ENCODE measurements at places on chromosomes 5 and 9.

DNA sequence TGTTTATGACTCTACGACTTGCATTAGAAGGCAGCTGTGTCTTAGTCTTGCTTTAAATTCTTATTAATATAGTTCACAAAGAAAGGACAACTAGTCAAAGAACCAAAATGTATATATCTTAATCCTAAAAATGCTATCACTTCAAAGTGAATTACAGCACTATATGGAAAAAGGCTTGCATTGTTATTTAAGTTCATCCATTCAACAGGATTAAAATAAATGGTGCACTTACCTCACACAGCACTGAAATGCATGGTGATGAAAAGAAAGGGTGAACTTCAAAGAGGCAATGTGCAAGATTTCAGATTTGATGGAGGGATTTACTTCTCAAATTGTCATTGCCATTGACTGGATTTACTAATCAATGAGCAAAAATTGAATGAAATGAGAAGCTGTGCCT is 344.4 kb upstream of the NUDT12 start:
- no peak for DNase-seq

DNA sequence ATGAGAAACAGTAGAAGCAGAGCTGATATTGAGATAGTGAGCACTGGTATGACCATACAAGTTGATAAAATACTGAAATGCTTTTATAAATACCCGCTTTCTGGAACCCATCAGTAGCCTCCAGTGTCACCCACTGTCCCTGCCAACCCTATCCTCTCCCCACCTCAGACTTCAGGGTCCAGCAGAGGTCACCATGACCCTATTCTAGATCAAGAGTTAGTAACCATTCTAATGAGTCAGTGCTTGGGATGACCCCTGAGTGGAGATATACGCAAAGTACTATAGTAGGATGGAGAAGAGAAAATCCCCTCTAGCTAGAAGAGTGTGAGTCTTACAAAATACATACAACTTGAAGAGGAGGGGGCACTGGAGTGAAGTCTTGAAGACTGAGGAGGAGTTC is 297.9 kb upstream of the BRINP1 start:
- DNase-seq: no peak

- no peak for DNase-seq
Measured at GRCh38 chr5:73256012-73256411, 83.0 kb downstream of the TMEM174 start.

- no peak for DNase-seq
Measured at GRCh38 chr9:90789408-90789807, 12.2 kb upstream of the SYK start.

DNA sequence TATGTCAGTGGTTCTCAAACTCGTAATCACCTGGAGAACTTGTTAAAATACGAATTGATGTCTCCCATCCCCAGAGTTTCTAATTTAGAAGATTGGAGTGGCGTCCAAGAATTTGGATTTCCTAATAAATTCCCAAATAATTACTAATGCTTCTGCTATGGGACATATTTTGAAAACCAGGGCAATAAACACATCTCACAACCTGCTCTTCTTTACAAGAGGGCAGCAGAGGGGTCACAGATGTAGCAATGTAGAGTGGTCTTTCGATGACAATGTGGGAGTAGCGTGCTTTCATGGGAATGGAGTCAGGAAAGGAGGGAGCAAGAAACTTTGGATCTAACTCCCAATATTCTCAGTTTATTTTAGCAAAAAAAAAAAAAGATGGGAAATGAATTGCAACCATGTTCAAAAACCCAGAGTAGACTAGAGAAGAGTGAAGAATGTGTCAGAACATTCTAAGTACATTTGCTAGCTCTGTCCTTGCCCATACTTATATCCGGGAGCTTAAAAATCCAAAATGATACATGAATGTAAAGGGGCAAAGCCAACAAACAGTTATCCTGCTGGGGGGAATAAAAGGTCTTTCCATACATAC is 33.8 kb upstream of the ALDH1A1 start:
- no peak for DNase-seq

- DNase-seq: no peak
Measured at GRCh38 chr5:14143841-14144585, 871 bp downstream of the TRIO start.

- no peak for DNase-seq
Measured at GRCh38 chr9:20702570-20702969, 18.5 kb downstream of the FOCAD start.

DNA sequence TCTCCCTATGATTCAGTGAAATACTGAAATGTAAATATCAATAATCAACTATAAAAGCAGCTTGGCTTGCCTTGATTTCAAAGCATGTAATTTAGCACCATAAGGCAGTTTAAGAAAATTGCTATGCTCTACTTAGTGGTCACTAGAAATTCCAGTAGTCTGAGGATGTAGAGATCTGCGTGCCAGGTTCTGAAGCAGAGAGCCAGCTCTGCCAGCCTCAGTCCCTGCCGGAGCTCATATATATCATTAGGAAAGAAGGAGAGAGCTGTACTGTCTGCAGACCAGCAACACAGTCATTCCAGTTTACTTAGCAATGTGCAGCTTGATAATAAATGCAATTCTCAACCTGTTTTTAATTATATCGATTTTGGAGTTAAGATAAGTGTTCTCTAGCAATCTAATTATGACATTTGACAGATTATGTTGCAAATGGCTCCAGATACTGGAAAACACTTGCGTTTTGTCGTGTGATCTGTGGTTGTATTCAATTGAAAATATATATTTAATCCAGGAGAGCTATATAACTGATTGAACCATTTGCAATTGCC is 540.5 kb downstream of the CTNND2 start:
- DNase-seq: no peak

GRCh38 chr5:6722015-6722414 is 8.8 kb downstream of the TENT4A start:
- DNase-seq: no peak

- DNase-seq: no peak
Measured at GRCh38 chr5:143106174-143106573, 297.3 kb downstream of the NR3C1 start.

DNA sequence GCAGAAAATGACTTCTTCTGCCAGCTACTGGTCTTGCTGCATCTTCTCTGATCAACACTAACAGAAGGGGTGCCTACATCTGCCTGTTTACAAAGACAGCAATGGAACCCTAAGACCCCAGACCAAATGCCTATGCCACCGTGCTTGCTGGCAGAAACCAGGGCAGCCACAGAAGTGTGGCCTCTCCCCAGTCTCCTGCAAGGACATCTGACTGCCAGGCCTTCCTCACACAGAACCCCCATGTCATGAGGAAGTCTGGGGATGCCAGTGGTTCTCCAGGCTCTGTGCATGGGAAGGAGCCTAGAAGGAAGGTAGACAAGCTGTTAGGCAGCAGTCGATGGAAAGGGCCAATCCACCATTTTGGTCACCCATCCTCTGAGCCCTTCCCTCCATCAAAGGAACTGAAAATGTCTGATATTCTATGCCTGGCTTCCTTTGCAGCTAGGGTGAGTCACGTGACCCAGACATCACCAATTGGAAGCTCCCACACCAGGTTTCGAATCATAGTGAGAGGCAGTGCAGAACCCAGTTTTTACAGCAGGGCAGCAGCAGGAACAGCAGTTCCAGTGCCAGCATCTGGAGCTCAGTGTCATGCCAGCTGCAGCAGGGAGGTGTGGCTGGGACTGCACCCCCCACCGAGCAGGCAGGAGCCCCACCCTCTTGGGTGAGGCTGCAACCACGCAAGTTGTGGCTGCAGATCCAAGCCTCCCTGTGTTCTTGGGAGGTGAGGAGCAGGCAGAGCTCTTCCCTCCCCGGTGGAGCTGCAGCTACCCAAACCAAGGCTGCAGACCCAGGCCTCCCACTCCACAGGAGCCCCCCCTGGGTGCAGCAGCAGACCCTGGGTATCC is 123.4 kb downstream of the OLFM1 start:
- no peak for DNase-seq

- no peak for DNase-seq
Measured at GRCh38 chr5:179143446-179143845, 83.3 kb downstream of the ZNF354C start.

DNA sequence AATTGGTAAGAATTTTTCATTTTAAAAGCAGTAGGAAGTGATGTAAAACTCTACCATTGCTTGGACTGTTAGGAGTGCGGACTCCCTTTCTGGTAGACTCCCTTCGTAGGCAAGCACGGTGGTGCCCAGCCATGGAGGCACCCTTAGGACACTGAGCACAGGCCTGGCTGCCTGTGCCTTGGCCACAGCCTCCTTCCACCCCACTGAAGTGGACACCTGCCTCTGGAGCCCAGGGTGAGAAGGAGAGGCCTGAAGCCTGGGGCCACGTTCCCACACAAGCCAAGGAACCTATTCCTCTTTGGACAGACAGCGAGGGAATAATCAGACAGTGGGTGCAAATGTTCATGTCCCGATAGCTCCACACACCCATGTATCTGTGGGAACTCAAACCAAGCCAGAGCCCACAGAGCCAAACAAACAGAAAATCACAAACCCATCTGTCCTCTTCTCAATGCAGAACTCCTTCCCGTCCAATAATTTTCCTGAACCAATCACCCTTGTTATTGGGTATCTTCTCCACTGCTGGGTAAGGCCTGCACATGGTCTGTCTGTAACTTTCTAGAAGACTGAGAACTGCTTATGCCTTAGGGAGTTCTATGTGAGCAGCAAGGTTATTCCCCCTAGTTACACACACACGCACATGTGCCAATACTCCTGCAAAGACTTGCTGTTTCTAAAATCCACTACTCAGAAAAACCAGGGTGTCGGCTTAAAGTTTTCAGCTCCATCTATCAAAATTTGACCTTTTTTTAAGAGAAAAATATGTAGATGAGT is 45.2 kb downstream of the UBE2QL1 start:
- no peak for DNase-seq

DNA sequence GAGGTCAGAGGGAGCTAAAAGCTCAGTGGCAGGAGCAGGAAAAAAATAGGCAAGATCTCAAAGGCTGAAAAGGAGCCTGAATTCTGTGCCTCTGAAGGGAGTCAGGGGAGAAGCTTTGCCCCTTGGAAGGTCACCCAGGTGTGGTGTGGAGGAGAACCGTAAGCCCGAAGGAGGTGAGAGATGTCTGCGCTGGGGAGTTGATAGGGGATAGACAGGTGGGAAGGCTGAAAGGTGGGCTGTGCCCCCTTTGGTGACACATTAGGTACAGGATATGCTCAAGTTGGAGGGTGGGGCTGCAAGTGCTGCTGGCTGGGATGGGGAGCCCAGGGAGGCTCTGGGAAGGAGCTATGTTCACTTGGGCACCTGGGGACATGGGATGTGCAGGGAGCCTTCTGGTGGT is 217.7 kb downstream of the PAX5 start:
- no peak for DNase-seq

GRCh38 chr5:93677359-93677891 is 64.0 kb downstream of the POU5F2 start:
- DNase-seq: no peak

GRCh38 chr9:114282104-114282485 is 40.8 kb upstream of the ORM1 start:
- no peak for DNase-seq

DNA sequence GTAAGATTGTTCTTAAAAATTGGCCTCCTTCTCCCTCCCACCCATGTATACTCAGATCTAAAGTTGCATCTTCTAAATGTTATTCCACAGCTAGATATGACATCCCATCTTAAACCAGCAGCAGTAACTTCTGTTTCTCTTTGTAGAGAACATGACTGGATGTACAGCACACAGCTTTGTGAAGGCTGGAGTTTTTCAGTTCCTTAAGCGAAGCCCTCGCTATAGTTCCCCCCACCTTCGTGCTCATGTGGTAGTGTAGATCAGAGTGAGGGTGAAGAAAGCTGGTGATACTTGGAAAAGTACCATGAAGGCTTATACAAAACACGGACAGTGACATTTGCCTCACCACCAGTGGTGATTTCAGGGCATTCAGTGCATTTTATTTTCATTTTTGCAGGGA is 137.5 kb downstream of the MAT2B start:
- DNase-seq: no peak

DNA sequence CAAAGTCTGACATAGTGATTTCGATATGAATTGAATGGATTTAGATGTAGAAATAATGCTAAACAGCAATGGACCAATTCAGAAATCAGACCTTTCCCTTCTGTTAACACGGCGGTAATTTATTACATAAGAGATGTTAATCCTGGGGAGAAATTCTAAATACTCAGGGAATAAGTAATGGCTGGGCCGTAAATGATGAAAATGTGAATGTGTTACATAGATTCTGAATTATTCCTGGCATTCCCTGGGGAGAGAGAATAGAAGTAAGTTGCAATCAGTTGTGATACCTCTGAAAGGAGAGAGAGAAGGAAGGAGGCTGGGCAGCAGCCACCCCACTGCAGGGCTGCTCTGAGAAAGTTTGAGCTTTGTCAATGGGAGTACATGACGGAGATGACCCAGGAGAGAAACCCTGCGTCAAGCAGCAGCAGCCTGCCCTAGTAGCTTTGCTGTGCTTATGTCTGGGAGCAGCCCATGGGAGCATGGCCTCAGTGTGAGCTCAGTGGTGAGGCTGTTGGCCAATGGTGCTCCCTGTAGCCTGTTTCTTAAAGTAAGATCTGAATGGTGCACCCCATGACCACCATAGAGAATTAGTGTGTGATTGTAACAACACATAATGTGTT is 420.1 kb downstream of the MTRR start:
- no peak for DNase-seq

DNA sequence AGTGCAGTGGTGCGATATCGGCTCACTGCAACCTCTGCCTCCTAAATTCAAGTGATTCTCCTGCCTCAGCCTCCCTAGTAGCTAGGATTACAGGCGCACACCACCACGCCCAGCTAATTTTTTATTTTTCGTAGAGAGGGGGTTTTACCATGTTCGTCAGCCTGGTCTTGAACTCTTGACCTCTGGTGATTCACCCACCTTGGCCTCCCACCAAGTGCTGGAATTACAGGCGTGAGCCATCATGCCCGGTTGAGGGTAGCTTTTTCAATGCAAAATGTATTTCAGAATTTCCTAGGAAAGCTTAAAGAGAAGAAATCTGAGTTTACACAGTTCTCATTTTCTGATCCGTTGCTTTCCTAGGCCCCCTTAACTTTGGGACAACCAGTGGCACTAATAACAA is 15.7 kb downstream of the BDP1 start:
- DNase-seq: no peak

- DNase-seq: no peak
Measured at GRCh38 chr5:92401492-92401891, 1018.4 kb upstream of the ARRDC3 start.

DNA sequence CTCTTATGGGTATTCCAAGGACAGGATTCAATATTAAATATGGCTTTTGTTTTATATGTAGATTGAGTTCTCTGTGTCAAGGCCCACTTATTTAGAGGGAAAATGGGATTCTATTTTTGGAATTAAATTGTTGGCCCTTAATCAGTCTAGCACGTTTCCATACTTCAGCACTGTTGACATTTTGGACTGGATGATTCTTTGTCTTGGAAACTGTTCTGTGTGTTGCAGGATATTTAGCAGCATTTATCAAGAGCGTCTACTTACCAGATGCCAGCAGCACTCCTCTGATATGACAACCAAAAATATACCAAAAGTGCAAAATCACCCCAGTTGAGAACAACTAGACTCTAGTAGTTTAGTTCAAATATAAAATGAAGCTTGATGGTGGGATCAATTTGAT is 1027.0 kb upstream of the COX7C start:
- DNase-seq: no peak
